GM23338 (cell line): ENCODE measurements at places on chromosomes 7 and 10. TPM values are rescaled to one million over a fixed set of nuclear protein-coding genes. Genes with fewer than 3 reads are reported as not detected.
A peak's percentile ranks its signal among the peaks of the same experiment; 100 is the strongest.

The SPDYE6 gene
- not detected in 2 replicates for total RNA-seq

The RPEL1 gene
- not detected in 2 replicates for total RNA-seq

The POLR2J gene
- 32.2 and 39.0 TPM in 2 replicates for total RNA-seq

The SUN3 gene
- 0.52 TPM in 1 of 2 replicates, not detected in the other for total RNA-seq

The CARD11 gene
- total RNA-seq: 29.0 and 32.9 TPM in 2 replicates

The WEE2 gene
- 0.16 TPM in 1 of 2 replicates, not detected in the other for total RNA-seq

The ITPRIP gene
- 15.2 and 15.9 TPM in 2 replicates for total RNA-seq

DNA sequence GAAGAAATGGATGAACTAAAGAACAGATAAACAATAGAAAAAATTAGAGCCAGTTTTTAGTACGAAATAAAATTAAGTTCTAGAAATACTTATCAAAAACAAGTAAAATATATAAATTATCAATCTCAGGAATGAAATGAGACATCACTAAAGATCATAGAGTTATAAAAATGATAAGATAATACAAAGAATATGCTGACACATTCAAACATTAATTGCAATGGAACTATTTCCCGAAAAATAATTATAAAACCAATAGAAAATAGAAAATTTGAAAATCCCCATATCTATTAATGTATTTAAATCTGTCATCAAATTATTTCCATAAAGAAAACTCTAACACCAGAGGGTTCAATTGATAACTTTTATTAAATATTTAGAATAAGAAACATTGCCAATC, 458.1 kb upstream of the MBL2 start:
- no peak for DNase-seq

DNA sequence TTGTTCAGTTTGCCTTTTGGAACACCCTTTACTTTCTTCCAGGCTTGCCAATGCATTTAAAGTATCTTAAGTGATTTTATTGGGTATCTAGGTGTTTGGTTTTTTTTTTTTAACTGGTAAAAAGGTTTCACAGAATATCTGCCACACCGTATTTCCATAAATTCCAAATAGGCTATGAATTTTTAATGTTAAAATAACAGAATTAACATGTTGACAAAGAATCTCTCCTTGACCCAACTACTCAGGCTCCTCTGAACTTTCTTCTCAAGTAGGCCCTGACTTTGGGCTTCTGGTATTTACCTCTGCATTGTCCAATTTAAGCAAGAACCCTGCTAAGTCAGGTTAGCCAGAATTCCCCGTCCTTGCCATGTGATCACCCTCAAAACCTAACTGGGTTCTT, 61.2 kb upstream of the PLA2G12B start:
- DNase-seq: no peak

DNA sequence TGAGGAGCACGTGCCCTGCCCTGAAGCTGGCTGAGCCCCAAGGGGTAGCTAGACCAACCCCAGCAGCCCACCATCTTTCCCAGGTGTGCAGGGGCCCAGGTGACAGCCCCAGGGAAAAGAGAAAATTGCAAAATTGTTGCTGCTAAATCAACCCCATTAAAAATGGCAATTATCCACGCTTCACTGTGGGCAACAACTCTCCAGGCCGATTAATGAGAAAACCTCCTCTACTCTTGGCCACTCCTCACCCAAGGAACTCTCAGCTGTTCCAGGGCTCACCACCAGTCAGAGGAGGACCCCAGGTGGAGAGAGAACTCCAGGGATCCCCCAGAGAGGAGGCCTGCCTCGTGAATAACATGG, 516.1 kb upstream of the MGMT start:
- DNase-seq: no peak

- peak; percentile 13 for DNase-seq
Observed at GRCh38 chr7:149547126-149547525, 49.5 kb upstream of the ZNF746 start.

DNA sequence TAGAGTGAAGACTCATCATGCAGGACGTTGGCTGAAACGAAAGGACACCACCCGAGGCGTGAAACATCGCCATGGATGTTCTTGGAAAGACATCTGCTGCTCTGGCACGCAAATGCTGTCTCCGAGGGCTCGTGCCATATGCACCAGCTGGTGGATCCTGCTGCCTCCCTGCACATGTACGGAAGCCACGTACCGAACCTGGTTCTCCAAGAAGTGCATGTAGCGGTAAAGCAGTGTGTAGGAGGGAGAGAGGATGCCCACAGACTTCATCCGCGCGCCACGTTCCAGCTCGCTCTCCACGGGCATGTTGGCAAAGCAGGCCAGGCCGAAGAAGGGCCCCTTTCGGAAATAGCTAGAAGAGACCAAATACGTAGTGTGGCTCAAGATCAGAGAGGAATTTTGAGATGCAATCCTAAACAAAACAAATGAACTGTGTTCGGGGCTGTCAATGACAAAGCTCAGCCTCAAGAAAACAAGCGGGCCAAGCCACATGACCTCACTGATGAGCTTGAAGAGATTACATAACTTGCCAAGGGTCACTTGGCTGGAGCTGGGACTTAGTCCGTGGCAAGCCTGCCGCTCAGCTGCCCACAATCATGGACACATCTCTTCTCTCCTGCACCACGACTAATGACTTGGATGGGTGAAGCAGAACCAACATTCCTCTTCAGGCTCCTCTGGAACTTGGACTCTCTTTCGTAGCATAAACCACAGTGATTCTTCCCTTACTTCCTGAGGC, 16.5 kb downstream of the DENND11 start:
- no peak for DNase-seq

DNA sequence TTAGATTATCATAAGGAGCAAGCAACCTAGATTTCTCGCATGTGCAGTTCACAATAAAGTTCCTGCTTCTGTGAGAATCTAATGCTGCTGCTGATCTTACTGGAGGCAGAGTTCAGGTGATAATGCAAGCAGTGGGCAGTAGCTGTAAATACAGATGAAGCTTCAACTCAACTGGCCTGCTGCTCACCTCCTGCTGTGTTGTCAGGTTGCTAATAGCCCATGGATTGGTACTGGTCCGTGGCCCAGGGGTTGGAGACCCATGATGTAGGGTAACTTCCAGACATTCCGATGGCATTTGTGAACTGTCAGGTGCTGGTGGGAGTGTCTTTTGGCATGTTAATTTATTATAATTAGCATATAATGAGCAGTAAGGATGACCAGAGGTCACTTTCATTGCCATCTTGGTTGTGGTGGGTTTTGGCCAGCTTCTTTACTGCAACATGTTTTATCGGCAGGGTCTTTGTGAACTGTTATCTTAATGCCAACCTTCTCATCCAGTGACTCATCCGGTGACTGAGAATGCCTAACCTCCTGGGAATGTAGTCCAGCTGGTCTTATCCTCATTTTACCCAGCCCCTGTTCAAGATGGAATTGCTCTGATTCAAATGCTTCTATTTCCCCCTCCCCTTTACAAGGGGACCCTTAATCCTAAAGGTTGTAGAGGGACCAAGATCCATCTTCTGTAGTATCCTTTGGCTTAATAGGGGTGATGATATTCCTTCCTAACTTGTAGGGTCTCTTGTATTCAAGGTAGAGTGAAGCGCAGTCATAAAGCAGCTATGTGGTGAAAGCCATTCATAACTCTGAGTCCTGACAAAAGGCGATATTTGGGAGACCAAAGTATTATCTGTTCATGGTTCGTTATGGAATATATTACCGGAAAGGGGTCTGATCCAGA, 165.8 kb downstream of the CCSER2 start:
- no peak for DNase-seq

GRCh38 chr10:132768346-132769248, 17.4 kb downstream of the NKX6-2 start:
- DNase-seq: no peak

- peak; percentile 99 for DNase-seq
Observed at GRCh38 chr10:14837757-14838581, at the start of the genes CDNF, HSPA14 and MSANTD7. TSS of gene CDNF (minus strand) at chr10:14838037. CDS start at chr10:14837946, 91 bp downstream. TSS of gene HSPA14 (plus strand) at chr10:14838306. CDS start at chr10:14838403, 97 bp downstream. TSS of gene MSANTD7 (plus strand) at chr10:14838306. CDS start at chr10:14842285, 3,979 bp downstream.

GRCh38 chr7:104795616-104796398, 218.2 kb upstream of the KMT2E start:
- no peak for DNase-seq

DNA sequence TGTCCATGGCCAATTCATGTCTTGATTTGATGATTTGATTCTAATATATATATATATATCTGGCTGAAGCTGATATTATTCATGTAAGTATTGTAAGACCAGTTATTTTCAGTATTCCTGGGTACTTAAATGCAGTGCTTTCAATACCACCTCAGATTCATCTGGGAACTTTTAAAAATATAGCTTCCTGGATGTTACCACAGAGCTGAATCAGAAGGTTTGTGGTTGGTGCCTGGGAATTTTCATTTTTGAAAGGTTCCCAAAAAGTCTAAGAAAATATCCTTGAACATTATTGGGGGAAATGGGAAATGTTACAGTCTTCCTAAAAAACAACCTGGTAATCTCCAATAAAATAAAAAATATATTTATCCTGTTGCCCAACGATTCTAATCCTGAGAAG, 10.7 kb upstream of the PPP3CB start:
- no peak for DNase-seq

DNA sequence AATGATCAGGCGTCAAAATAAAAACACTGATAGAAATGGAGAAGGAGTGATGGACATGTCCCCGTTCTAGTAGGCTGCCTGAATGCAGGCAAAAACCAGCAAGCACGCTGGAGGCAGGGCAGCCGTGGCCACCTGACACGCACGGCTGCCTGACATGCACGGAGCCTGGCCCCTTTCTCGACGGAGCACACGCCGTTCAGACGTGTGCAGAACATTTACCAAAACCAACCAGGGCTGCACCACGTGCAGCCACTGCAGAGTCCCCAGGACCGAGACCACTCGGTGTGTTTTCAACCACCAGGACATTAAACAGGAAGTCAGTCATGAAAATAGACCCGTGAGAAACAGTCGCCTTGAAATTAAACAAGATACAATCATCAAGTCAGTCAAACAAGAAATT, 61.9 kb upstream of the NKX6-2 start:
- no peak for DNase-seq

- no peak for DNase-seq
Observed at GRCh38 chr7:116569737-116570136, 44.9 kb downstream of the CAV1 start.

DNA sequence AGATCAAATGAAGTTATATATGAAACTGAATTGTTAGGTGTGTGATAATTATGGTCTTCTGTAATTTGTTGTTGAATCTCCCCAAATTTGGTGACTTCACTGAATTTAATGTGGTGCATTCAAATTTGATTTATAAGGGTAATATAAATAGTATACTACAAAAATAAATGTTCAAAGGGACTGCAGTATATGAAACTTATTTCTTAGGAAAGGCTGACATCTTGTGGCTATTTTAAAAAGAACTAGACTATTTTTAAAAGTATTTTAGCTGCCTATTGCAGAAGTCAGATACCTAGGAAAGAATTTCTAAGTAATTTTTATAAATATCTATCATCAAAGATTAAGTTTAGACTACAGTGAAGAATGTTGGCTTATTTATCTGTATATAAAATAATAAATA, 36.6 kb downstream of the ATRNL1 start:
- peak; percentile 57 for DNase-seq

DNA sequence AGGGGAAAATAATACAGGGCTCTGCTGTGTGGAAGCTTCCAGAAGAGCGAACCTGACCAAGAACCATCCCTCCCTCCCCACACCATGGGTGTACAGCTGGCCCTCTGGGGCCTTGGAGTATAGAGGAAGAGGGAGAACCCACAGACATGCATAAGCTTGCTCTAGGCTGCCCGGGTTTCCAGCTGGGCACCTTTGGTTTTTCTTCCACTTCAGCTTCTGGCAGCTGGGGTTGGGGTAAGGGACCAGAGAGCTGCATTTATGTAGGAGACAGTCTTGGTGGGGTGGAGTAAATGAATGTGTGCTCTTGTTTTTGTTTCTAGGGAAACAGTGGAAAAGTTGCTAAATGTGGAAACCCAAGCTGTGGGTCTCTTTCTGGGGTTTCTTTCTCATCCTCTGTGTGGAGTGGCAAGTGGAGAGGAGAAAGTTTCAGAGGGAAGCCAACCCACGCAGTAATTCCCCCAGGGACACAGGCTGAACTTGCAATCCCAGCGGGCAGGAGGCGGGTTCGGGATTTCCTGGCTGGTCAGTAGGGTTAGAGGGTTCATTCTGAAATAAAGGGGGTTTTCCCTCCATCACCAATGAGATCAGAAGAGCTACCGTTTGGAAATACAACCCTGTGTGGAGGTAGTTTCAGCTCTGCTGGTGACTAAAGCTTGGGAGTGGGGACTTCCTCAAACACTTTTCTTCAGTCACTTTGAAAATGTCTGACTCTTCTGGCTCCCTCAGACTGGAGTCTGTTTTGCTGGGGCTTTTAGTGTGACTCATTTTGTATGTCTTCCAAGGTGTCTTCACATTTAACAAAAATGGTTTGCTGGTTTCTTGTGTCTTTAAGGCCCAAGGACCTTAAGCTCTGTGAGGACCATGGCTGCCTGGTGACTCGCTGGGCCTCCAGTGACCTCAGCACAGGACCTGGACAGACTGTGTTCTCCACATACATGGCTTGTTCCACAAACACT, 22.2 kb upstream of the SRGN start:
- DNase-seq: no peak
